Cardiac fibroblast (primary cell): ENCODE measurements at places on chromosomes 12 and 14.

GRCh38 chr12:76242813-76243550 is 105.2 kb downstream of the BBS10 start:
- no peak for DNase-seq

DNA sequence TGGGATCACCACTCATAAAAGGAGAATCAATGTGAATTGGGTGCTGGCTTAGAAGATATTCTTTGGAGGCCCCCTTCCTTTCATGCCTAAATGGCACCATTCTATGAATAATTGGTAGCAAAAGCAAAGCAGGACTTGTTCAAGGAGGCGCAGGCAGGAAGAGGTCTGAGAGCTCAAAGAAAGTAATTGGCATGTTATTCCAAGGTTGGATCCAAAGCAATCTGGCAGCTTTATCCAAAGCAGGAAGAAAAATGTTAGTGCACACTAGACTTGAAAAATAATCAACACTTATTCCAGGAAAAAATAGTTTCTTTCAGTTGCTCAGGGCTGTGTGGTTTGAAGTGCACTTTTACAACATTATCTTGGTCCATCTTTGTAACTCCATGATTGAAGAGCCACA is 326.4 kb downstream of the NUAK1 start:
- DNase-seq = no peak

DNA sequence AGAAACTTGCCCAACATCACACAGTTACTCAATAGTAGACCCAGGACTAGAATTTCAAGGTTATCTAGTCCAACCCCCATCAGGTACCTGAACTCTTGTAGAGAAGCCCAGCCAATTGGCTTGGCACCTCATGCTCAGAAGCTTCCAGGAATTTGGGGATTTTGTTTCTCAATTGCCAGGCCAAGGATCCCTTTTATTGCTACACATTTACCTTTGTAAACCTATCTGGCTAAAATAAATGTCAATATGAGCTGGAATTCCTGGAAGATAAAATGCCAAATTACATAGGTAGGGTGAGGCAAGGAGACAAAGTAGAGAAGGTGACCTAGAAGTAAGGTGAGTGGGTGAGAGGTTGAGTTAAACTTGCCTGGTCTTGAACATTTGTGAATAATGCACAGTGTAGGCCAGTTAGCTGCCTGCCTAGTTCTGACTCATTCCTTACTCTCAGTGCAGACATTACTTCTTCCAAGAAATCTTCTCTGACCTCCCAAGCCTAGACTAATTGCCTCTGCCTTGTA is 36.3 kb downstream of the SDR9C7 start:
- peak; percentile 13 for DNase-seq

- peak; percentile 2 for DNase-seq
Measured at GRCh38 chr14:81062816-81063215, 107.4 kb downstream of the TSHR start.

GRCh38 chr12:52990206-52990605 is 16.1 kb upstream of the EIF4B start:
- peak; percentile 29 for DNase-seq

- DNase-seq = peak; percentile 90
Measured at GRCh38 chr14:32560209-32560857, 231.2 kb downstream of the AKAP6 start.

DNA sequence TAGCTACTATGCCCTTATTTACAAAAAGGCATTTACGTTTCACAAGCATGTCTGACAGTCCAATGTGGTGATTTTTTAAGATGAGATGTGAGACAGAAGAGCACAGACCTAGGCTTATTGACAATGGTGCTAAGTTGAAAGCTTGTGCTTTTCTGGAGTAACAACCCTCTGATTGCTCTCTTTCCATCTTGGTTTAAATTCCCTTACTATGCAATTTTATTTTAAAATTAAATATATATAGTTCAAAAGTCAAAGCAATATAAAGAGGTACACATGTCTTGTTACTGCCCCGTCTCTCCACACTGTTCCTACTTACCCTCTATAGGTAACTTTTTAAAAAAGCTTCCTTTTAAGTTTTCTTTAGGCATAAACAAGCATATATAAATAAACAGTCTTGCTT is 39.4 kb upstream of the BBS10 start:
- DNase-seq = no peak

DNA sequence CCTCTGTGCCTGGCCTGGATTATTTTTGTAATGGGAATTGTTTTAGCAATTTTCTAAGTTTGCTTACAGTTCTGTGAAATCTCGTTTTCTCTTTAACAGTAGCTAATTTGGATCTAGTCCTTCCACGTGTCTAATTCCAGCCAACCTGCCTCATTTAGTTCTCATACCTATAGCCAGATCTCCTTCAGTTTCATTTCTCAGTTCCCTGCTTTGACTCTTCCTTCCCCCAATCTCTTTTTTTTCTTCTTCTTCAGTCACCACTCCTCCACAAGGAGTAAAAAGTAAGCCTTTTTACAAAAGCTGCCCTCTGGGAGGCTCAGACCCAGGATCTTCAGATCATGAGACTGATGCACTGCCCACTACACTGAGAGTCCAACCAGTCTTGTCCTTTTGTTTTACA is 1.4 kb downstream of the THTPA start:
- DNase-seq = no peak

GRCh38 chr14:72111911-72112310 is 179.7 kb downstream of the RGS6 start:
- no peak for DNase-seq

DNA sequence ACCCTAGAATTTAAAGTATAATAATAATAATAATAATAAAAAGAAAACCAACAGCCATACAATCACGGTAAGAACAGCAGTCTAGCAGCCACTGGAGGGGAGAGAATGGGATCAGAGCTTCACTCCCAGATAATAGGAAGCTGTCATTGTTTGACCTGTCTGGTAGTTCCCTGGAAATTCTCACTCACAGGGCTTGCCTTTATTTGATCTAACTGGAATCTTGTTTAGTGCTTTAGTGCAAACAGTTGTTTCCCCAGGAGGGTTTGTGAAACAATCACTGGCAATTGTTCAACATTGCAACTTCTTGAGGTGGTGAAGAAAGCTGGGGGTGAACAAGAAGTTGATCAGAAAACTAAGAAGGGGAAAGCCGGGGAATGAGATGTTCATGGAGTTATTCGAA is 68.7 kb upstream of the PTCSC3 start:
- DNase-seq = no peak

DNA sequence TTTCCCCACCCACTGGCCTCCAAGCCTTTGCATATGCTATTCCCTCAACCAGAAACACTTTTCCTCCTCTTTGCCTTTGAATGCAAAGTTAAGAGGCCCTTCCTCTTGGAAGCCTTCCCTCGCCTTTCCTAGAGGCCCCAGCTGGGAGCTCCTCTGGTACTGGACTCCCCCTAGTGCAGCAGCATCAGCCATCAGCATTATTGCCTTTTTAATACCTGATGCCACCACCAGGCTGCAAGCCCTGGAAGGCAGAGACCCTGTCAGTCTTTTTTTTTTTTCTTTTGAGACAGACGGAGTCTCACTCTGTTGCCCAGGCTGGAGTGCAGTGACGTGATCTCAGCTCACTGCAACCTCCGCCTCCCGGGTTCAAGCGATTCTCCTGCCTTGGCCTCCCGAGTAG is 19.1 kb upstream of the PLA2G1B start:
- no peak for DNase-seq

DNA sequence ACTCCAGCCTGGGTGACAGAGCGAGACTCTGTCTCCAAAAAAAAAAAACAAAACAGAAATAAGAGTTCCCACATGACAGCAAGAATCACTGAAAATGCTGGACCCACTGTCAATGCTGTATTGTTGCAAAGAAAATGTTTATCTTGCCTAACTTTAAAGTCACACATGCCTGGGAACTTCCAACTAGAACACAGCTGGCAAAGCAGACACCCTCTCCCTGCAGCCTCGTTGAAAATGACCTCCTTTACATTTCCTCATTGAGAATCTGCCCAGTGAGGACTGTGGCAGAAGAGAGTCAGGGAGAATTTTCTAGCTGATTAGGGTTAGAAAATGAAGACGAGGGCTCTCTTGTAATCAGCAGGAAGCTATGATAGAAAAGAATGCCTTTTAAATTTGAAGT is 42.8 kb upstream of the TCL1A start:
- no peak for DNase-seq

- no peak for DNase-seq
Measured at GRCh38 chr12:51188359-51189051, 15.6 kb upstream of the TFCP2 start.

- no peak for DNase-seq
Measured at GRCh38 chr14:55973285-55973800, 144.9 kb upstream of the PELI2 start.

DNA sequence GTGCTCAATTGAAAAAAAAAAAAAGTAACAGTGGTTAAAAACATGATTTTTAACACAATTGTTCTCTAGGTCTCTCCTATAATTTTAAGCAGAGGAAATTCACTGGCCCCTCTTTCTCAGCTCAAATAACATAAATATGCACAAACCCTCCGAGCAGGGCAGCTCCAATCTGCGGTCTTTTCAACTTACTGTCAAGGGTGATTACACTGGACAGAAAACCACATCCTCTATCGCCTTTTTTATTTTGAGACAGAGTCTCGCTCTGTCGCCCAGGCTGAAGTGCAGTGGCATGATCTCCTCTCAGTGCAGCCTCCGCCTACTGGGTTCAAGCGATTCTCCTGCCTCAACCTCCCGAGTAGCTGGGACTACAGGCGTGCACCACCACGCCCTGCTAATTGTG is 16.5 kb upstream of the GABARAPL1 start:
- no peak for DNase-seq

- DNase-seq = peak; percentile 85
Measured at GRCh38 chr12:31715283-31715825, 13.5 kb downstream of the AMN1 start.

GRCh38 chr12:19842116-19842515 is 402.8 kb downstream of the AEBP2 start:
- DNase-seq = peak; percentile 37

GRCh38 chr12:65619018-65619417 is 205.3 kb upstream of the HMGA2 start:
- DNase-seq = no peak

GRCh38 chr14:102574281-102575159 is 17.9 kb upstream of the RCOR1 start:
- DNase-seq = peak; percentile 30
